ENCODE measurements at places on chromosomes 1 and 21. TPM values are rescaled to one million over a fixed set of nuclear protein-coding genes. Genes with fewer than 3 reads are reported as not detected.

Gene EPHA2
- total RNA-seq = 7.8 TPM

GRCh38 chr21:44263768-44264167 is 2.1 kb upstream of the DNMT3L start:
- DNase-seq = no peak

Gene DISC1
- total RNA-seq = 4.7 TPM

DNA sequence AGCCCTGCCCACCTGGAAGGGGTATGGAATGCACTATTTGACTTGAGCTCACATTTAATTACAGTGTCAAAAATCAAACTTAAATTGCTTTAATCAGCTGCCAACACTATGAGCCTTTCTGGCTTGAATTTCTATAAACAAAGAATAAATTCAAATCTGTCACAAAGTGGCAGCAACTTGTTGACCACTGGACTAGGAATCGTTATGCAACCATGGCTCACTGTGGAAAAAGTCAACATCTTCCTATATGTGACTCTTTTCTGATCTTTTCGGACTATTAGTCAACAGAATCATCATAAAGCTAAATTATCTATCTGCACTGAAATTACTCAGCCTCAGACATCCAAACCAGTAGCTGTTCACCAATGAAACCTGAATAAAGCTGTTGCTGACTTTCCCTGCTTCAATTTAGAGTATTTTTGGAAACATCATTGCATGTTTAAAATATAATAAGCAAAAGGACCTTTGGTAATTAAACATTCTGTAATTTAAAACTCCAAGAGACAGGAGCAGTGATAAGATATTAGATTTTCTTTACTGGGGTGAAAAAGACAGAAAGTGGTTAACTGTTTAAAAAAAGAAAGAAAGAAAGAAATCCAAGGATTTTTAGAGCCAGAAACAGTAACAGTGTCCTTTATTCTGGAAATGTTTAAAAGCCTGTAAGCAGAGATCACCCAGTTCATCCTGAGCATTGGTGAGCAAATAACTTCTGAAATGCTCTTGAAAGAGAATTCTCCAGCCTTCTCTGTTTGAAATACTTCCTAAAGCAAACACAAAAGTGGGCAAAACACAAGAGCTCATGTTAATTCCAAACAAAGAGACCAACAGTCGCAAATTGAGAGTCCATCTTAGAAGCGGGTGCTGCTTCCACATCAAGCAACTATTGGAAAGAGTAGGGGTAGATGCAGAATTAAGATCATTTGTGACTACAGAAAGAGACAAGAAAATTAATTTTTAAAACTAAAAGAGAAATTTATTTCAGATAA is 26.2 kb upstream of the ERG start:
- no peak for DNase-seq

Gene RIPPLY3
- not detected for total RNA-seq

Gene FBLIM1
- total RNA-seq = 41.0 TPM

DNA sequence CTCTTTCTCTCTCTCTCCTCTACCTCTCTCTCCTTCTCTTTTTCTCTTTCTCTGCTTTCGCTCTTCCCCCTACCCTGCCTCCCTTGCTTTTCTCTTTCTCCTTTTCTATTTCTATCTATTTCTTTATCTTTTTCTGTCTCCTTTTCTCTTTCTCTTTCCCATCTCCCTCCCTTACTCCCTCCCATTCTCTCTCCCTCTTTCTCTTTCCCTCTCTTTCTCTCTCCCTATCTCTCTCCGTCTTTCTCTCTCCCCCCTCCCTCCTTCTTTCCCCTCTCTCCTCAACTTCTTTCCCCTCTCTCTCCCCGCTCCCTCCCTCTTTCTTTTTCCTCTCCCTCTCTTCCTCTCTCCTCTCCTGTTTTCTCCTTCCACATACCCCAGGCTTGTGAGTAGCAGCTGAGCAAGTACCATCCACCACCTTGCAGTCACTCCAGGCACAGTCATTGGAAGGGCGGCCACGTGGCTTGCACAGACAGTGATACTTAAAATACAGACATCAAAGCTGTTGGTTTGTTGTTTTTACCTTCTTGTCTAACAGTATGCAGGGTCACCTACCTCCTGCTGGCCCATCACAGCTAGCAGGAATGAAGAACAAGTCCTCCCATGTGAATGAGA is 209.1 kb upstream of the COA6 start:
- DNase-seq = no peak

DNA sequence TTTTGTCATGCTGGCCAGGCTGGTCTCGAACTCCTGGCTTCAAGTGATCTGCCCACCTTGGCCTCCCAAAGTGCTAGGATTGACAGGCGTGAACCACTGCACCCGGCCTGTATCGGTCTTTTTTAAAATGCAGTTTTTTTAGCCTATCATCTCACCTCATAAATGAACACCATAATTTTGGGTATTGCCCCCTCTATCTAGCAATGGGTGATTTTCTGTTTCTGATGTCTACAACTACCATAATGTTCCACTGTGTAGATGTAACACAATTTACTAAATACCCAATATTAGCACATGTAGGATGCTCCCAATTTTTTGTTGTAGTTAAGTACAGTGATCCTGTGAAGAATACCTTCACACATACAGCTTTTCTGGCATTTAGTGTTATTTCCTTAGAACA is 2.0 kb upstream of the CAMTA1 start:
- DNase-seq = no peak

DNA sequence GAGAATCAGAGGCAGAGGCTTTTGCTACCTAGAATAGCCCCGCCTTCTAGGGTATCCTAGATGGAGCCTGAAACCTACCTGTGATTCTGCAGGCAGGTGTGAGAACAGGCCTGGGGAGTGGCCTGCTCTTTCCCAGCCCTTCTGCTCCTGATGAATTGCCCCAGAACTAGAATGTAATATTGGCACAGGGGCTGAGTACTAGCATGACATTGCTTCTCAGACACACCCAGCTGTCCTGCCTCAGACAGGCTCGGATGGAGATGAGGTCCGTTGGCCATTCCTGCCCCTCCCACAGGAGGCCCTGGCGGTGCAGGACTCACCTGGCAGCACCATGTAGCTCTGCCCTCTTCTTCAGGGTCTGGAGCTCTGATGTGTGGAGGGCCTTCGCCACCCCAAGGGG is 237.6 kb downstream of the GRIK3 start:
- no peak for DNase-seq

DNA sequence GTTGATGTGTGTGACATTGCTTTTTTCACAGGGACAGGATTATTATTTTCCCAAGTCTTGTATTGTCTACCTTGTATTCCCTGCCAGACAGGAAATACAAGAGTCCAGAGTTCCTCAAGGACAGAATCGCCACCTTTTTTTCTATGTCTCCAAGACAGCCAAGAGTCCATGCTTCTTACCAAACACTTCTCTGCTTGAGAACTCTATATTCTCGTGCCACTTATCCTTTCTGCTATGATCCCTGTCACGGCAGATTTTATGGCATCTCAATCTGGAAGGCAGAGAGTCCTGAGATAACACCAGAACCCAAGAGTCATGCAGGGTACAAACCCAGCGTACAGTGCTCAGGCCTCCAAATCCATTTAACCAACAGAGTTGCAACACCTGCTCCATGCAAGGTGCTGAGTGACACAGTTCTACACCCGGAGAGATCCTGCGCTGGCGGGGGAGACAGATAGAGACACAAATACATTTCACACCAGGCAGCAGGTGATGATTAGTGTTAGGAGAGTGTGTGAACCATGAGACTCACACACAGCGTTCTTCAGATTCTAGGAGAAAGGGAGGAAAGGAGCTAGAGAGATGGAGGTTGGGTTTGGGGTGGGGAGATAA is 107.6 kb downstream of the NAV1 start:
- DNase-seq = no peak

Gene NGF
- 20.2 TPM for total RNA-seq

GRCh38 chr1:64744492-64745180 is at the start of gene RAVER2:
Gene RAVER2 (plus strand): TSS chr1:64745075. CDS start chr1:64745173, 98 bp downstream.
- peak; percentile 46 for DNase-seq

DNA sequence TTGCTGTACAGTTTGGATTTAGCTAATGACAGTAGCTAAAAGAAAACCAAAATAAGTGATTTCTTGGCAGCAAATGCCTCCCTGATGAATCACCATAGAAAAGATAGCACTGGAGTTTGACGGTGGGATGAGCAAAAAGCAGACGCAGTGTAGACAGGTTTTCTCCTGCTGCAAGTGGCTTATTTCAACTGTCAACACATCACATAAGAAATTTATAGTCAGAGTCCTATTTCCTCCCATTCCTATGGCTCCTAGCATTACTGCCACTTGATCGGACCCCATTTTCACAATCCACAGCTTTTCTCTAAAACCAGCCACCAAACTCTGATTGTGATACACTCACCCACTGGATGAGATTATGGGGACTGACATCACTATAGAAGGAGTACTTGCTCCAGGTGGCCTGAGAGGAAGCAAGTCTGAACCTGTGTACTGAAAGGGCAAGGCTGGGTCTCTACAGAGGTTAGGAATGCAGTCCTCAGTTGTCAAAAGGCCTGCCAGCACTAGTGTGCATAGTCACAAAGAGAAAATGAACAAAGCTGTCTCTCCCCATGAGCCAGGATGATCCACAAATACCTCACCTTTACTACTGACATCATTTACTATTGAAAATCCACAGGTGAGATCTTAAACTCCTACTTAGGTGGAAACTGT is 359.8 kb downstream of the LTN1 start:
- peak; percentile 88 for DNase-seq

GRCh38 chr1:178864326-178864725 is 6.6 kb downstream of the ANGPTL1 start:
- DNase-seq = no peak

DNA sequence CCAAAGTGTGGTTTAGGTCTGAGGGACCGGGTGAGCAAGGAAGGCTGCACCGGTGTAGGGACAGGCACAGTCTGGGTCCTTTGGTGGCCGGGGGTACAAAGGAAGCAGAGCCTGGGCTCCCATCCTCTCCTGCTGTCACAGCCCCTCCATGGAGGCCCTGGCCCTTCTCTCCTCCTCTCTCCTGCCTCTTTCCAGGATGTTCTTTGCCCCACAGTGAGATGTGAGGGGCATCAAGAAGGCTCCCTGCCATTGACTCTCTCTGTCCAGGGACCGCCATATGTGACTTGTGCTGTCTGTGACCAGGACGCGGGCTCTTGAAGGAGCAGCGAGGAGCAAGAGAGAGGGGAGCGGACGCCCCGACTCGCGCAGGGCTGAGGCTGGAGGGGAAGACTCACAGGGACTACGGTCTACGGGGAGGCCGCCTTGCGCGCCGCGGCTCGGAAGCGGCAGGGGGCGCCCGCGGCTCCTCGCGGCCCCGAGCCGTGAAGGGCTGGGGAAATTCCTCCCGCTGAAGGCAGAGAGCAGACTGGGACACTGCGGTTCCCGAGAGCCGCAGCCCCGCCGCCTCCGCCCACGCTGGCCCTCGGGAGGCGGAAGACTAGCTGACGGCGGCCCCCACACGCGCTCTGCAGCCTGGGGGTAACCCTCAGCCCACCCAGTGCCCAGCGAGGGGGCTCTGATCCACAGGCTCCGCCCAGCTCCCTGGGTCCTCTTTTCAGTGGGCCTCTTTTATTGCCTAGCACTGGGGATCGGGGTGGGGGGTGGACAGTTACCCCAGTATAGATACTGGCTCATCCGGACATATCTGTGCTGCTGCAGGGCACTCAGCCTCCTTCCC is 40.8 kb downstream of the MAB21L3 start:
- DNase-seq = peak; percentile 64

GRCh38 chr1:241531195-241532161 is 700 bp upstream of the KMO start:
- DNase-seq = peak; percentile 83

DNA sequence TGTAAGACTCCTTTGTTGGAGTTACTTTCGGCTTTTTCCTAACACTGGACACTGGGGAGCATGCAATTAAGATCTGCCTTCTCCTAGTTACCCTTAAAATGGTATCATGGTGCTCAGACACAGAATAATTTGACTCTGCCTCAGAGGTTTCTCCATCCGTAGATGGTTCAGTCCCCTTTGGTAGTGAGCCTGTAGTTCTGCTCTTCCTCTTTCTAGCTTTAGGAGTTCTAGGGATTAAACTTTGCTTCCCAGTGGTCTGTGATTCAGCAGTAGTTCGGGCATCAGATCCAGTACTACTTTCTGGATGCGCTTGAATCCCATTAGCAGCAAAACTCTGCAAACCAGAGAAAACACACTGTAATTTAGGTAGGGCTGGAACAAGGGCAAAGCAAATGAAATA is 1.5 kb downstream of the DNTTIP2 start:
- DNase-seq = no peak

GRCh38 chr21:45318556-45319404 is 31.1 kb upstream of the POFUT2 start:
- no peak for DNase-seq

GRCh38 chr1:217389895-217390294 is 241.0 kb downstream of the GPATCH2 start:
- DNase-seq = no peak

DNA sequence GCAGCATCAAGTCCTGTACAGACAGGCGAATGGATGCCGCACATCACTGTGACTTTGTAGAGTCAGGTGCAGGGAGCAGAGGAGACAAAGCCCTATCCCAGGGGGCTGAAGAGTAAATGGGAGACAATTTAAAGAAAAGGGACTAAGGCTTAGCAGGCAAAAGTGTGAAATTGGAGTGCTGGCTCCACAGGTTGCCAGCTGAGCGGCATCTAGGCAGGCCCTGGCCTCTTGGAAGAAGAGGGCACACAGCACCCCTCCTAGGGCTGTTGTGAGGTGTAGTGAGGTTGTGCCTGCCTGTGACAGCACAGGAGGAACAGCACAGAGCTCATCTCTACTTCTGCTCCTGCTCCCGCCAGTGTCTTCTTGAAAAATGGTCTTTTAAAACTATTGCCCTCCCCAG is 47.3 kb downstream of the TENT5C start:
- DNase-seq = no peak

- no peak for DNase-seq
Measured at GRCh38 chr1:227323171-227323966, 5.1 kb upstream of the CDC42BPA start.

Gene S100A7
- total RNA-seq = not detected

- no peak for DNase-seq
Measured at GRCh38 chr21:45556302-45556644, 14.0 kb upstream of the SLC19A1 start.

Gene FAM72B
- total RNA-seq = 5.6 TPM

Gene PROK1
- not detected for total RNA-seq

Gene ANKRD65
- total RNA-seq = 2.4 TPM

- DNase-seq = peak; percentile 95
Measured at GRCh38 chr1:24769656-24770651, 24.7 kb downstream of the CLIC4 start.

GRCh38 chr21:21233051-21233450 is 234.8 kb downstream of the NCAM2 start:
- peak; percentile 17 for DNase-seq

DNA sequence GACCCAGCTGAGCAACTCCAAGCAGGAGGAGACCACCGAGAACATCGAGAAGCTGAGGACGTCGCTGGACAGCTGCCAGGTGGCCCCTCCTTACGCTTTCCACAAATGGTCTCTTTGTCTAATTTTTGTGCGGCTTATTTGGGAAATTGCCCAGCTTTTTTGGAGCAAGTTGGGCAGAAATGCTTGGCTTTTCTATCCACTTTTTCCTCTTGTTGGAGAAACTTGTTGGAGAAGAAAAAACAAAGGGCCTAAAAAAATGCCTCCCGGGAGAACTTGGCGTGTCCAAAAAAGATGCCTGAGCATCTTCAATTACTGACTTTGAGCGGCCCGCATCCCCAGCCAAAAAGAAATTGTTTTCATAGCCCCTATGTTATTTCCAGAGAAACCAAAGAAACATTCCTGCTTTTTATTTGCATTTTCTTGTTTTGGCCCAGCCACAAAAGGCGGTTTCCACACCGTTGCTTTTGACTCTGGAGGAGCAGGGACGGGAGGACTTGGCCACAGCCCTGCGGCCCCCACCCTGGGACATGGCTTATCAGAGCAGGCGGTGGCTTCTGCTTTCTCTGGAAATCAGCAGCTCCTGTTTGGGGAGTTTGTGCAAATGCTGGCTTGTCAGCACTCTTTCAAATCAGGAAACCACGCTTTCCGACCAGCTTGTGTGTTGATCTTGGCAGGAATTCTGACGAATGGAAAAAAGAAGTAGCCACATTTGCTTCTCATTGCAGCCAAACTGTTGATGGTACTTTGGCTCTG is 81.2 kb upstream of the EFHD2 start:
- DNase-seq = peak; percentile 87
